A549 treated with RU486 at 1 μM for 4 hours (cell line): ENCODE measurements at places on chromosomes 2 and 18. TPM values are rescaled to one million over a fixed set of nuclear protein-coding genes. Genes with fewer than 3 reads are reported as not detected.

The EPB41L3 gene
- 0.10 to 0.44 TPM (median 0.24 TPM) in 5 replicates for total RNA-seq

The MAPRE3 gene
- 12.3 to 16.4 TPM (median 14.0 TPM) in 5 replicates for total RNA-seq

The PTMA gene
- 1,541 to 1,951 TPM (median 1,874 TPM) in 5 replicates for total RNA-seq

The EGR4 gene
- 0.17 to 0.37 TPM (median 0.27 TPM) in 5 replicates for total RNA-seq

The HAT1 gene
- 41.1 to 90.4 TPM (median 74.5 TPM) in 5 replicates for total RNA-seq

The ZSWIM2 gene
- not detected in 5 replicates for total RNA-seq

The EFEMP1 gene
- total RNA-seq, result 31.1 to 51.4 TPM (median 40.9 TPM) in 5 replicates

The SETBP1 gene
- 0.41 to 0.70 TPM (median 0.58 TPM) in 5 replicates for total RNA-seq

The TMEM247 gene
- not detected in 5 replicates for total RNA-seq

The MAP3K19 gene
- total RNA-seq, result not detected in 5 replicates

The TPO gene
- total RNA-seq, result 0.06 to 0.40 TPM (median 0.20 TPM) in 5 replicates

The DYNC1I2 gene
- 52.2 to 77.4 TPM (median 71.9 TPM) in 5 replicates for total RNA-seq

The KCNIP3 gene
- 0.83 to 1.9 TPM (median 1.6 TPM) in 5 replicates for total RNA-seq

The GYPC gene
- not detected in 5 replicates for total RNA-seq

The ILKAP gene
- 35.5 to 45.5 TPM (median 40.9 TPM) in 5 replicates for total RNA-seq

The TDRD15 gene
- total RNA-seq, result not detected in 5 replicates

The DCDC2C gene
- 0.24 to 0.54 TPM (median 0.30 TPM) in 5 replicates for total RNA-seq

The STPG4 gene
- total RNA-seq, result 0.10 to 0.17 TPM in 2 of 5 replicates, not detected in the others

The CCL20 gene
- total RNA-seq, result 3.0 to 5.8 TPM (median 4.3 TPM) in 5 replicates

The PTPRN gene
- 0.87 to 2.0 TPM (median 1.3 TPM) in 5 replicates for total RNA-seq

The REG1B gene
- total RNA-seq, result not detected in 5 replicates

The DSG1 gene
- total RNA-seq, result not detected in 5 replicates
